Right ventricle myocardium superior (tissue), 1 donor: ENCODE measurements at places on chromosomes 2 and 18.

- no peak for DNase-seq
Measured at GRCh38 chr2:74083750-74084149, 64.0 kb downstream of the BOLA3 start.

- DNase-seq, result no peak
Measured at GRCh38 chr2:150619607-150620330, 132.3 kb upstream of the RND3 start.

- DNase-seq, result no peak
Measured at GRCh38 chr2:239550357-239550756, 149.5 kb upstream of the HDAC4 start.

DNA sequence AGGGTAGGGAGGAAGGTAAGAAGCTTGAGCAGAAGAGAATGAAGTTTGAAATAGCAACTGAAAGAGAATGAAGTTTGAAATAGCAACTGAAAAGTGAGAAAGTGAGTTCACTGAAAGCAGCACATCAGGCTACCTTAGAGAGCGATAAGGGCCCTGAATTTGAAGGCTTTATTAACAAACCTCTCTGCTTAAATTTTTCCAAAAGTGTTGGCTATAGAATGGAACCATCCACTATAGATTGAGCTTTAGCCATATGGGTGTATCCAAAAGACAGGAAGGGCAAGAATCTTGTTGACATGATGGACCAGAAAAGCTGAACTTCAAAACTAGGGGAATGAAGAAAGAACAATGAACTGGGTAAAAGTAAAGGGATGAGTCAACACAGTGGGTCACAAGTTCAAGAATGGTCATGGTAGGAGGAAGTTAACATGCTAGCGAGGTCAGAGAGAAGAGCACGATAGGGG is 122.5 kb downstream of the ASXL3 start:
- DNase-seq, result no peak

DNA sequence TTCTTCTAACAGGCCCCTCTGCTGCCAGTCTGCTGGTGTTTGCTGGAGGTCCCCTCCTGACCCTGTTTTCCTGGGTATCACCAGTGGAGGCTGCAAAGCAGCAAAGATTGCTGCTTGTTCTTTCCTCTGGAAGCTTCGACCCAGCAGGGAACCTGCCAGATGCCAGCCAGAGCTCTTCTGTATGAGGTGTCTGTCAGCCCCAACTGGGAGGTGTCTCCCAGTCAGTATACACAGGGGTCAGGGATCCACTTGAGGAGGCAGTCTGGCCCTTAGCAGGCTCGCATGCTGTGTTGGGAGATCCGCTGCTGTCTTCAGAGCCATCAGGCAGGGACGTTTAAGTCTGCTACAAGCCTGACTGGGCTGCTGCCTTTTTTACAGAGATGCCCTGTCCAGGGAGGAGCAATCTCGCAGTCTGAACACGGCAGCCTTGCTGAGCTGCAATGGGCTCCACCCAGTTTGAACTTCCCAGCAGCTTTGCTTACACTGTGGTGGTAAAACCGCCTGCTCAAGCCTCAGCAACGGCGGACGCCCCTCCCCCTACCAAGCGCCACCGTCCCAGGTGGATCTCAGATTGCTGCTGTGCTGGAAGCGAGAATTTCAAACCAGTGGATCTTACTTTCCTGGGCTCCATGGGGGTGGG is 29.9 kb downstream of the CHCHD5 start:
- no peak for DNase-seq

DNA sequence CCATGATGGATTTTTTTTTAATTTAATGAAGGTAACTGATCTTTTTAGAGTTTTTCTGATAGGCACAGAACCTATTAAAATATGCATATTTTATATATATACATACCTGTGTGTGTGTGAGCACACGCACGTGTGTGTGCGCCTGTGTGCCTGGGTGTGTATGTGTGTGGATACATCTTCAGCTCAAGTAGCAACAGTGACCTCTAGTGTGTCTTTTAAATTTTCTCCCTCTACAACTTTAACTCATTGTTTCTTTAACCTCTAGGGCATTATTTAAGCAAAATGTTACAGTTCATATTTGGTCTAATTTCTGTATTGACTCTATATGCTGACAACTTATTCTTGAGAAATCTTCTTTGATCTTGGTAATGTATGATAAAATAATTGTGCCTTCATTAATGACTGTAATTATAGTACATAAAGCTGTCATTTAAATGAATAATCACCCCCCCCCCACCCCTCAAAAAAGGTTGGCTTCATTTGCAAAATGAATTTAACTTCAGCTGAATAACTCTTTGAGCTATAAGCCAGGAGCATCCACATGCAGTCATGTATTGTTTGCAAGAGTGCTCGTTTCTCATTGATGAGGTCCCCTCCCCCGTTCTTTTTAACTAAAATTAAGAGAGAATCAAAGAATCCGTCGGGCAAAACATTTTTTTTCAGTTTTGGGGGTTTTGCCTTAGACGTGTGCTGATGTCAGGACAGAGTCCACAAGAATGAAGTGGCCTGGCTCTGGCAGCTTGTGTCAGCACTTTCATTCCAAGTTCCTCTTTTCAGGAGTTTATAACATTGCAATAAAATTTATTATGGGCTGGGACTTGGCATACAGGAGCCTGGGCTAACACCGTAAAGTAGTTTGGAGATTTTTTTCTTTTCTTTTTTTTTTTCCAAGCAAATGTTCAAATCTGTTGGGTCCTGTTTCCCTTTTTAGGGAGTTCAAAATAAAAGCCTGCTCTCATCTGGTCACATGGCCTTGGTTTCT is 80.0 kb downstream of the ETAA1 start:
- no peak for DNase-seq
